ENCODE measurements at places on chromosomes 12 and 14.

GRCh38 chr12:693934-694533 lies 30.8 kb upstream of the NINJ2 start:
- DNase-seq: no peak

DNA sequence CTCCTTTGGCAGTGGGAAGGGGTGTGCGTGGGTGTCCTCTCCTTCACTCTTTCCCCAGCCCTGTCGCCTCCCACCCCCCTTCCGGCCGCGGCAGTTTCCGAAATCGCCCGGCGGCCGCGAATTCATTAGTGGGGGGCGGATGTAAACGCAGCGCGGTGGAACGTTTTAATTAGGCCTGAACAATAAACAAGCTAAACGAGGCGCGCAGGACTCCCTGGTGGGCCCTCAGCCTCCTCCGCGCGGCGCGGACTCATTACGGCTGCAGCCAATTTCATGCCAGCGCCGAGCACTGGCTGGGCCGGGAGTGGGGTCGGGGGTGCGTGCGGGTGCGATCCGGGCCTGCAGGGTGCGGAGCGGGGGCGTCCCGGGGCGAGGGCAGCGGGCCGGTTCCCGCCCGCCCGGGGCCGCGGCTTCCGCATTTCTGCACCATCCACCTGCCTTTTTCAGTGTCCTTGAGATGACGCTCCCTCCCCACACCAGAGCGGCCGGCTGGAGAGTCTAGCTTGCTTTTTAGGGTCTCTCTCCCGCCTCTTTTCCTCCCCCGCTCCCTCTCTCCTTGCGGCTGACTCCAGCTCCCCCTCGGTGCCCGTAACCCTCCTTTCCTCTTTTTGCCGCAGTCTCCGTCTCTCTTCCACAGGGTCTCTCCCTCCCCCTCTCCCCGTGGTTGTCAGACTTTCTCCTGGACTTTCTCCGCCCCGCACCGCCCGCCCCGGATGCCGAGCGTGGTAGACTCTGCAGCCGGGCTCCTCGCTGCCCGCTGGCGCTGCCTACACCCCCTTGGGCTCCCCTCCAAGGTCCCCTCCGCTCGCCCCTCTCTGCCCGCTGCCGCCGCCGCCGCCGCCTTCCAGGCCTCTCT lies at the start of gene CISTR:
Gene CISTR, minus strand, starts transcription at position 644 of the 856 bp plus-strand sequence.
- DNase-seq: no peak

- no peak for DNase-seq
Observed at GRCh38 chr14:105588236-105588860, 62.0 kb downstream of the TMEM121 start.

DNA sequence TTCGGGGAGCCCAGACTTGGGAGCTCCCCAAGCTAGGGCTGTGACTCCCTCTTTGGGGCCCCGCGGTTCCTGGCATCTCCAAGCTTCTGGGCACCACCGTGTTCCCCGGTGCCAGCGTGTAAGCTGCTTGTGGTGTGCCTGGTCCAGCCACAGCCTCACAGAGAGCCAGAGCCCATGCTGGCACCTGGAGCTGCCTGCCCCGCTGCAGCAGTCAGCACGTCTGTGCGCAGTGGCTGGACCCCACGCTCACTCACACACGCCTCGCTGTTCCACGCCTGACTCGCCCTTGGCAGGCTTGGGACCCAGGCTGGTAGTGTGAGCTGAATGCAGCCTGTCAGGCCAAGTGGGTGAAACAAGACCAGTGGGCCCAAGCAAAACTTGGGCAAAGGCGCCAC lies 34.5 kb downstream of the APAF1 start:
- no peak for DNase-seq

DNA sequence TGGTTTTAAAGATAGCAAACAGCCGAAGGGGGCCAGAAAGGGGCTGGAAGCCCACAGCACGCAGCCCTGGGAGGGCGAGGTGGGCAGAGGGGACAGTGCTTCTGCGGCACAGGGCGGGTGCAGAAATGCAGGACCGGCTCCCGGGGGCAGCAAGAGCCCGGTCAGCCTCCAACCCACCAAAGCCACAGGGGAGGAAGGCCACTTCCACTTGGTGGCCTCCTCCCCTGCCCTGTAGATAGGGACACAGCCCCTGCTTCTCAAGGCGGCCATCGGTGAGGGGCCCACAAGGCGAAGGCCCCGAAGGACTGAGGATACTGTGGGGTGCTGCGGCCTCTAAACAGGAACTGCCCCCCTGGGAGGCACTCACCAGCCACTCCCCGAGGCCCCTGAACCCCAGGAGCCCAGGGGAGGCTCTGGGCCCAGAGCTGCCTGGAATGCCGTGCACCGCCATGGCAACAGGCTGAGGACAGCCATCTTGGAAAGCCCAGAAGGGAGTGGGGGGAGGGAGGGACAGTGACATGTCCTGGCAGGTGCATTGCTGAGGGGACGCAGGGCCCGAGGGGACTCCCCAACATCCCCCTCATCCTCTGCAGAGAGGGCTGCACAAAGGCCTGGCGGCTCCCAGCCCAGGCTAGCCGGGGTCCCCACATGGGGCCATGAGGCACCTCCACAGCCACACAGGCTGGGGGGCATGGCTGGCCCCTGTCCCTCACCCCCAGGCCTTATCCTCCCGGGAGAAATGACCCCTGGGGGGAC lies 114.7 kb downstream of the NCOR2 start:
- DNase-seq: no peak

DNA sequence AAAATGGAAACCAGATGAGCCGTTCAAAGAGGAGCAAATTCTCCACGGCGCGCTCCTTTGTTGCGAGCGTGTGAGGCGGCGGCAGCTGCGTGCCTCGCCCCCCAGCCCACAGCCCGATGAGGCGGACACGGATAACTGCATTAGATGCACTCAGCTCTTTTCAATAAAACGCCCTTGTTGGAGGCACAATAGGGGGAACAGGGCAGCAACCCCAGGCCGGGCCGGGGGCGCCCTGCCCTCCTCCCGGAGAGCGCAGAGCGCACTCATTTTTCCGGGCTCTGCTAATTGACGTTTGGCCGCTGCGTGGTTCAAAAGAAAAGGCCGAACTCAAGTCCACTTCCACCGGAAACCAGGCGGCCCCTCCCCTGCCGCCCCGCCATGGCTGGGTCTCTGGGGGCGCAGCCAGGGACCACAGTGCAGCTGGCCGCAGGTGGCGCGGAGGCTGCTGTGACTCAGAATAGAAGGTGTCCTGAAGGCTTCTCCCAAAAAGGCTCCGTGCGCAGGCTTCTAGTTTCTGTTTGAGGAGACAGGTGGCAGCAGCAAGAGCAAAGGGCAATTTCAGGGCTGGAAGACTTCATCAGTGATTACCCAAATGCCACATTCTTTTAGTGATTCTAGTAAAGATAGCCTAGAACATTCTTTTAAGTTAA lies 29.0 kb upstream of the SMOC1 start:
- no peak for DNase-seq

- DNase-seq: no peak
Observed at GRCh38 chr12:58395470-58395869, 454.1 kb downstream of the ATP23 start.

DNA sequence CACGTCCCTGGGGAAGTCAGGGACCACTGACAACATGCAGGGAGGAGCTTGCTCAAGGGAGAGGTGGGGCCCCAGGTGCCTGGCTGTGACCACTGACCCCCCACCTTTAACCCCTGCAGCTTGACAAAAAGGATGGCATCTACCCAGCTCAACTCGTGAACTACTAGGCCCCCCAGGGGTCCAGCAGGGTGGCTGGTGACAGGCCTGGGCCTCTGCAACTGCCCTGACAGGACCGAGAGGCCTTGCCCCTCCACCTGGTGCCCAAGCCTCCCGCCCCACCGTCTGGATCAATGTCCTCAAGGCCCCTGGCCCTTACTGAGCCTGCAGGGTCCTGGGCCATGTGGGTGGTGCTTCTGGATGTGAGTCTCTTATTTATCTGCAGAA lies 26.3 kb downstream of the HIP1R start:
- DNase-seq: no peak

GRCh38 chr14:36997843-36998242 lies 174.6 kb downstream of the SLC25A21 start:
- DNase-seq: no peak

DNA sequence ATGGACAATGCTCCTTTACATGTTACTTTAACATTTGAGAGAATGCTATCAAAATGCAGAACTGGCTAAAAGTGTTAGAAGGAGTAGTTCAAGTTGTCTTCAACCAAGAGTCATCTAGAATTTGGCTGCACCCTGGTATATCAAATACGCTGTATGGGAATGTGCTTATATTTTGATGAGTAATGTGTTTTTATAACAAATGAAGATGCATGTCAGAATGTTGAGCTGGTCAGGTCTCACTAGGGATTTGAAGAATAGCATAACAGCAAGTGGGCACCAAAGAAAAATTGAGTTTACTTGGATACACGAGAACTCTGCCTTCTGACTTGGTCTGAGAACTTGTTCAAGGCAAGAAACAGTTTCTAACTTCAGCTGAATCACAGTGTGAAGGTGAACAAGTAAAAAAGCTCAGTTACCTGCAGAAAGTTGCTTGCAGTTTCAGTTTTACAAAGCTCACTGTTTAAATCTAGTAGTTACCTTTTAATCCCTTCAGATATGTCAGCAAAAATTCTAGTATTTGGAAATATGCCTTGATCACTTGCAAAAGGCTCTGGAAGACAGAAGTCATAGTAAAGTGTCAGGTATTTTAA lies 82.3 kb downstream of the PDE3A start:
- no peak for DNase-seq
